Mucosa of descending colon (tissue), 3 donors: ENCODE measurements at places on chromosomes 7 and 10. TPM values are rescaled to one million over a fixed set of nuclear protein-coding genes. Genes with fewer than 3 reads are reported as not detected.

The TCF7L2 gene
- total RNA-seq, result 102 TPM

DNA sequence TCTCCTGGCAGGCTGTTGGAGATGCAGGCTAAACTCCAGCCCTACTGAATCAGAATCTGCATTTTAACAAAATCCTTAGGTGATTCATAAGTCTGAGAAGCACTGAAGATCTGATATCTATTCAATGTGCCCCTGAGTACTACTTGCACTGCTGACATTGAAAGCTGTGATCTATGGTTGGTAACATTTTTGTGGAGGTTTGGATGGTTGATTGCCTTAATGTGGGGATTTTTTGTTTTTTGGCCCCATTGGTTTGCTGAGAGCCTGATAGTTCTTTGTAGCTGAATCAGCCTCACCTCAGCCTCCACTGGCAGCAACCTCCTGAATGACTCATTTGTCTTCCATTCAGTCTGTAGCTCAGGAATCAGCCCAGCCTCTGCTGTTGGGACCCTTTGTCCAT lies 14.7 kb upstream of the LRRN3 start:
- DNase-seq, result no peak

- DNase-seq, result no peak
Measured at GRCh38 chr10:26624006-26624405, 73.5 kb upstream of the PDSS1 start.

DNA sequence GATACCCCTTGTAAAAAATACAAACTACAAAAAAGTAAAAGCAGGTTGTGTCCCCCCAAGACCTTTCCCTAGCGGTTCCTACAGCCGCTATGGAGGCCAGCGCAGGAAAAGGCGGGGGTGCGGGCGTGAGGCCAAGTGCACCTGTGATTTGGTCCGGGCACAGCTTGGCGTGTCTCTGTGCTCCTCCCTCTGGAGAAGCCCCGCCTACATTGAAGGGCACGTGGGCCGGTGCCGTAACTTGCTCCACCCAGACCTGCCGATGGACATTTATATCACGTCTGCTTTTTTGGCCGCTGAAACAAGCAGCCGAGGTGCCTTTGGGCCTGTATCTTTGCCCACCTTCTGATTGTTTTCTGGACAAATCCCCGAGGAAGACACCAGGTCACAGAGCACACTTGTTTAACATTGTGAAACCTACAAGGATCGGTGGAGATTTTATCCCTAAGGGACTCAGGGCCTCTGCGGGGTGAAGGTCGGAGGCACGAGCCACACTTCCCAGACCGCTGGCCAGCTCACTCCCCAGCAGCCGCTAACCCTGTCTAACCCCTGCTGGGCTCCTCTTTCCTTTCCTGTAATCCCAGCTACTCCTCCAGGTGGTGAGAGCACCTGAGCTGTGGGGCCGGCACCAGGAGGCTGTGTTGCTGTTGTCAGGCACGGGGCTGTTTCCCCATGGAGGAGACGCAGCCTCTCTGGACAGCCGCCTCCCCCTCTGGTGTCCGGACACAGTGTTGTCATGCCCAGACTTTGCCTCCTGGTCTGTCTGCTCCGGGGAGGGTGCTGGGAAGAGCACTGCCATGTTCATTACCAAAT lies 18.8 kb upstream of the INPP5A start:
- DNase-seq, result peak; percentile 92

- DNase-seq, result peak; percentile 94
Measured at GRCh38 chr7:140512317-140513000, 33.2 kb upstream of the MKRN1 start.
